HCEC 1CT (cell line): ENCODE measurements at places on chromosomes 13 and 19.

DNA sequence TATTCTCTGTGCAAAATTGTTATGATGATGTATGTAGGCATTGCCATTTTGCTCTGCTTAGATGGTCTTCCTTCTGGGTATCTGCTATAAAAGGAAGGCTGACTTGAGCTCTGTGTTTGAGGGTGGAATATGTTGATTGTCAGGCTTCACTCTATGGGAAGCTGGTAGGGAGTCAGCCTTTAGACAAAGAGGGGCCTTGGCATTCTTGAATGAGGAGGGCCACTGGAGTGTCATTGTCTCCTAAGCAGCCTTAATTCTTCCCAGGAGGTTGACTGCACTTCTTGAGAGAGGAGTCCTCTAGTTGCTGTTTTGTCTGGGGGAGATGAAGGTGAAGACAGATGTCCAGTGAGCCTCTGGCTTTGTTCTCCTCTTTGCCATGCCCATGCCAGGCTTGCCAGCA, 266.8 kb downstream of the KCNRG start:
- DNase-seq, result no peak

DNA sequence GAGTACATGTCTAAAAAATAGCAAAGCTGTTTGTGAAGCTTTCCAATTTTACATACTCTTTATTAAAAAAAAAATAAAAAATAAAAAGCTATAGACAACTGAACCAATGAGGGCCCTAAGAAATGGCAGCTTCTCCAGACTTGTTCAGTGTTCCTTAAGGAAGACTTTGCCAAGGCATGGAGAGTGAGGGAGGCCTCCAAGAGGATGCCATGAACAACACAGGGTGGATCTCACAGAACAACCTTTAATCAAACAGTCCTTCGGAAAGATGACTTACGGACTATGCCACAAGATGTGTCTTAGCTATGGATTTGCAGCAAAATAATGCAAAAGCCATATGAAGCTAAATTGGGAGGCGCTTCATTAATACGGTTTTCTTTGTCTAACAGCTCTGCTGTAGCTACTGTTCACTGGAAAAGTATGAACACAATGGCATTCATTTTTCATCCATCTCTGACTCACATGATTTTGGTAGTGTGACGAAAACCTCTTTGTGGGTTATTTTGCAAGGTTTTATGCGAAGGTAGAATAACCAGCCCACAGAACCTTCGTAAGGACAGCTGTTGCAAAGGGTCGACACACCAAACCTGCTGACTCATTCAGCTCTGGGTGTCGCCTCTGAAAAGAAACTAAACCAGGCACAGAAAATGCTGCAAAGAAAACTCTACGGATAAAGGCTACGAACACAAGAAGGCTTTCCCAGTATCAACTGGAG, 27.7 kb downstream of the EFNB2 start:
- peak; percentile 71 for DNase-seq

DNA sequence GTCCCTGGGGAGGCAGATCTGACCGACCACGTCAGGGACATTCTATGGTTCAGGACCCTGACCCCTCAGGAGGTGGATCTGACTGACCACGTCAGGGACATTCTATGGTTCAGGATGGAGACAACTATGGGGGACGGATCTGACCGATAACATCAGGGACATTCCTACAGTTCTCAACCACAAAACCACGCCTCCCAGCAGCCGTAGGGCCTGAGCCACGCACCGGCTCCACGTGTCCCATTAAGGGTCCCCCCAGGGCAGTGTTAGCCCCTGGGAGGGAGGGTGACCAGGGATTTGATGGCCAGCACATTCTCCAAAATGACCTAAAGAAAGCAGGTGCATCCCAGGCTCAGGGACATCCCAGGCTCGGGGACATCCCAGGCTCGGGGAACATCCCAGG, 49.0 kb upstream of the C13orf46 start:
- DNase-seq, result no peak

GRCh38 chr19:51431124-51431523, 13.7 kb upstream of the SIGLEC10 start:
- no peak for DNase-seq

DNA sequence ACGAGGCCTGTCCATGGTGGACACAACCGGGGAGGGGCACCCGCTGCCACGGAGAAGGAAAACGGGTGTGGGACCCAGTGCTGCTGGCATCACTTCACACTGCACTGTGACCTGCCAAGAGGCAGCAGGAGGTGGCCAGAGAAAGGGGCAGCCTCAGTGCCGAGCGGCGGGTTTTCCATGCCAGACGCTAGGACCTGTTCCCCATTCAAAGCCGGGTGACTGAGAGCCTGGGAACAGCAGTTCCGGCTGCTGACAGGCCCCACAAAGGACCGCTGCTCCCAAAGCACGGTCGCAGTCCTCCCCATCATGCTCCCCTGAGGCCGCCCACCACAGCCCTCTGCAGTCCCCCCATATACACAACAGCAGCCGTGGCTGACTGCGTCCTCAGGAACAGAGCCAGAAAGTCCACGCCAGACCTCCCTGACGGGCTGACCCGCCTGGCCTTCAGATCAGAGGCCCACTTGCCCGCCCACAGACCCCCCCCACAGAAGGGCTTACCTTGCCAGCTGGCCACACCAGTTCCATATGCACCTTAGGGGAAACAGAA, 5.4 kb downstream of the AKAP8 start:
- DNase-seq, result no peak

GRCh38 chr13:43260999-43261398, 237.6 kb downstream of the DNAJC15 start:
- peak; percentile 83 for DNase-seq

DNA sequence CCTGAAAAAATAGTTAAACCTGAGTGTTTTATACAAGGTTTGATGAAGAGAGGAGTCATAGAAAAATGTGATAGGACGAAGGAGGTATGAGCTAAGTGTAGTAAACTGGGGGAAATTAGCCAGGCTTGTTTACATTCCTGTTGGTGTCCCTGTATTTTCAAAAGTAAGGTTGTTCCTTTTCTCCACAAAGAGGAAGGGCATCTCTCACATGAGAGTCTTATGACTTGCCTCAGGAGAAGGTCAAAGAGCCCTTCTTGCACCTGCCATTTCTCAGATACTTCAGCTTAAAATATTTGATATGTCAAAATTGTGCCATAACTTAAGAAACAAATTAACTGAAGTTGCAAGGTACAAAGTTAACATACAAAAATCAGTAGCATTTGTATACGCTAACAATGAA, 3.6 kb upstream of the N4BP2L2 start:
- DNase-seq, result no peak

DNA sequence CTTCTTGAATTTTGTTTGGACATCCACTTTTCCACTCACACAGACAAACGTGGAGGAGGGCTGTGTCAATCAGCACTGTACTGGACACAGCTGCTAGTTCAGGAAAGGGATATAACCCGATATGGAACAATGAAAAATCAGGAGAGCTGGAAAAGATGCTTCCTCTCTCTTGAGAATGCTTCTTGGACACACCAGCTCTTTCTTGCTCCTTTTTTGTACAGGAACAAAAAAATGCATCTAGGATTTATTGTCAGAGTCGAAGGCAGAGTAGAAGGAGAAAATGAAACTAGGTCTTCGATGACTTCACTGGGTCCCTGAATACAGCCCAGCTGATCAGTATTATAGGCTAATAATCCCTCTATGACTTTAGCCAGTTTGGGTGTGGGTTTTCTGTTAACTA, 62.2 kb downstream of the PEG3 start:
- no peak for DNase-seq

DNA sequence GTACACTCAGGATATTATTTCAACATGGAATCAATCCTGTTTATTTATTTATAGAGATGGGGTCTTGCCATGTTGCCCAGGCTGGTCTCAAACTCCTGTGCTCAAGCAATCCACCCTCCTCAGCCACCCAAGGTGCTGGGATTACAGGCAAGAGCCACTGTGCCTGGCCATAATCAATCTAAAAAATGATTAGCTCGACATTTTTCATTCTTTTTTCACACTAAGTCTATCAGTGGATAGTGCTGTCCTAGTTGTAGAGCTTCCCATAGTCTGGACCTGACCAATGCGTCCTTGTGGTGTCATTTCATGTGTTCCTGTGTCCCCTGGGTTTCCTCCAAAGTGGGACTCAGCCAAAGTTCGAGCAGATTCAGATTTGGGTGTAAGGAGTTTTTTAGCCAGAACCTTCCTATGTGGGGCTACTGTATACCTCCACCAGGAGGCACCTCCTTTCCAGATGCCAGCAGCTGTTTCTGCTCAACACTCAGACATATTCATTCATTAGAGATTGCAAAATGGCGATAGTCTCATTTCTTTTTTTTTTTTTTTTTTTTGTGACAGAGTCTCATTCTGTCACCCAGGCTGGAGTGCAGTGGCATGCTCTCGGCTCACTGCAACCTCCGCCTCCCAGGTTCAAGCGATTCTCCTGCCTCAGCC, 61.1 kb downstream of the MAP4K1 start:
- DNase-seq, result peak; percentile 23

GRCh38 chr13:44389060-44389666, 15.5 kb downstream of the SERP2 start:
- DNase-seq, result no peak

DNA sequence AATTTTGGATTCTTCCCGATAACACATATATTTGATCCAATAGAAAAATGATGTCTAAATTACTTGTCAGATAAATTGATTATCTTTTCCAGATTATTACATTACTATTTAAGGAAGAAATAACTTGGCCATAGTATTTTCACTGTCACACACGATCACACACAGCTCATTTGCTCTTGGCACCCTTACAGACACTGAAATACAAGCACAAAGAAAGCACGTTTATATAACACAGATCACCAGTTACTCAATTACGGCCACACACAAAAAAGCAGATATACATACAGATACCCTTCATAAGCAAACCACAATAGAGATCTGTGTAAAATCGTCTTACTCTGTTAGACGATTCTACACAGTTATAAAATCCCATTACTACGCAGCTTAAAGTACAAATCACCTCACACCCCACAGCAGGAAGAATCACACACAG, 716 bp upstream of the ZNF420 start:
- peak; percentile 3 for DNase-seq

DNA sequence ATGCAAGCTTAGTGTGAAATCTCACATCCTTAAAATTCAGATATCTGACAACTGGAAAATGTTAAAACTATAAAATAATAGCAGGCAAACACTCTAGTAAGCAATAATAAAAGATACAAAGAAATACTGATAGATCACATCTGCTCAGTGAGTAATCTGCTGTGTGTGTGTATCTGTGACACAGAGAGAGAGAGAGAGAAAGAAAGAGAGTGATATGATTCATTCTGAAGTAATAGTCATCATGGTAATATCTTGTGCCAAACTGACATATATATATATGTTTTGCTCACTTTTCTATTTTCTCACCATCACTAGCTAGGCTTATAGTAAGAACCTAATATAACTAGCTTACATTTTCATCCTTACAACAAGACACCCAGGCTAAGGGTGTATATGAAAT, 288.0 kb upstream of the SLITRK6 start:
- DNase-seq, result peak; percentile 70

DNA sequence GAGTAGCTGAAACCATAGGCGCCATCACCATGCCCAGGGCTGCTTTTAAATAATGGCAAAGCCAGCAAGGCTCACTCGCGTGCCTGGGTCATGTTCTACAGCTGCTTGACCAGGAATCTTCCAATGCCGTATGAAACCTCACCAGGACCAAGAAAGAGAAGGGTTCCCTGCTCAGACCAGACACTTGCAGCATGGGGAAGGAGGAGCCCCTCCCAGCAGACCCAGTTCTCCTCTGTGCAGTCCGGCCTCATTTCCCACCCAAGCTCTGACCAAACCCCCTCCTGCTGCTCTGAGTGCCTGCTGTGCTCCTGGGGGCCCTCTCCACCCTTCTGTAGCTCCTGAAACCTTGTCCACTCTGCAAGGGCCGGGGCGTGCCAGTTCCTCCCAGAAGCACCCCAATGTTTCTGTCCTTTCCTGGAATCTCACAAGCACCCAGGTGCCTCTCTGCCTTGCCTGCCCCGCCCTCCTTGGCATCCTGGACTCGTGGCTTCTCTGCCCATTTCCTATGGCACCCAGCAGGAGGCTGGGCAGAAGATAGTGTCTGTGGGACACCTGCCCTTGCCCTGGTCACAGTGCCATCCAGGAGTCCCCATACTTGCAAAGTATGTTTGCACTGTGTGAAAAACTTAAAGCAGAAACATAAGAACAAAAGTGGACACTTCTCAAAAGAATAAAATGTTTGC, 6.8 kb upstream of the SLC7A9 start:
- no peak for DNase-seq
